ENCODE measurements at places on chromosomes 12 and 14. TPM values are rescaled to one million over a fixed set of nuclear protein-coding genes. Genes with fewer than 3 reads are reported as not detected.

MYF5 gene
- polyA plus RNA-seq = not detected

TM7SF3 gene
- 68.3 TPM for polyA plus RNA-seq

FOXG1 gene
- 0.07 TPM for polyA plus RNA-seq

SUOX gene
- polyA plus RNA-seq = 10.8 TPM

RBM23 gene
- 65.8 TPM for polyA plus RNA-seq

VRTN gene
- not detected for polyA plus RNA-seq

TBX5 gene
- polyA plus RNA-seq = not detected

IFI27L2 gene
- 69.2 TPM for polyA plus RNA-seq

CD69 gene
- not detected for polyA plus RNA-seq

USP5 gene
- polyA plus RNA-seq = 78.2 TPM

IL26 gene
- not detected for polyA plus RNA-seq

GLIPR1L1 gene
- not detected for polyA plus RNA-seq

DPY19L2 gene
- polyA plus RNA-seq = 3.9 TPM

FAM90A1 gene
- polyA plus RNA-seq = not detected

TRAFD1 gene
- polyA plus RNA-seq = 41.1 TPM

IL31 gene
- not detected for polyA plus RNA-seq

LGR5 gene
- not detected for polyA plus RNA-seq

RIC8B gene
- 9.4 TPM for polyA plus RNA-seq

KCNH3 gene
- polyA plus RNA-seq = 1.8 TPM

CLBA1 gene
- polyA plus RNA-seq = 12.5 TPM

SLCO1B1 gene
- 1.5 TPM for polyA plus RNA-seq

CELA1 gene
- polyA plus RNA-seq = not detected

Data from A549 (cell line).